Stimulated activated CD8-positive, alpha-beta memory T cell treated with anti-CD3 and anti-CD28 coated beads, Interleukin-4, amount 100 ng/mL, for 4 hours (primary cell): ENCODE measurements at places on chromosomes 5 and 9.

DNA sequence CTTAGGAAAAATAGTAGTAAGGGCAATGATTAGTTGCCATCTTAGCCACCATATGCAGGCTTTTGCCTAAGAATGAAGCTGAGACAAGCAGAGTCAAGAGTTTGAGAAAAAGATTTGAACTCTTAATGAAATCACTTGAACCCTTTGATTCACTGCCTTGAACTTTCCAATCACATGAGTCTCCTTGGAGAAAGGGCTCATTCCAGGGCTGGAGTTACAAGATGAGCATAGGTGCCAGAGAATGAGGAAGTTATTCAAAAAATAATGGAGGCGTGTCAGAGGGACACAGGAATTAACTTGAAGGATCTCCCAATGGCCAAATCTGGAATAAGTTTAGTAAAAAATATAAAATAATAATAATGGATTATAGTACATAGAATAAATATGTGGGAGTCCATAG lies 35.3 kb downstream of the MAT2B start:
- DNase-seq, result no peak

DNA sequence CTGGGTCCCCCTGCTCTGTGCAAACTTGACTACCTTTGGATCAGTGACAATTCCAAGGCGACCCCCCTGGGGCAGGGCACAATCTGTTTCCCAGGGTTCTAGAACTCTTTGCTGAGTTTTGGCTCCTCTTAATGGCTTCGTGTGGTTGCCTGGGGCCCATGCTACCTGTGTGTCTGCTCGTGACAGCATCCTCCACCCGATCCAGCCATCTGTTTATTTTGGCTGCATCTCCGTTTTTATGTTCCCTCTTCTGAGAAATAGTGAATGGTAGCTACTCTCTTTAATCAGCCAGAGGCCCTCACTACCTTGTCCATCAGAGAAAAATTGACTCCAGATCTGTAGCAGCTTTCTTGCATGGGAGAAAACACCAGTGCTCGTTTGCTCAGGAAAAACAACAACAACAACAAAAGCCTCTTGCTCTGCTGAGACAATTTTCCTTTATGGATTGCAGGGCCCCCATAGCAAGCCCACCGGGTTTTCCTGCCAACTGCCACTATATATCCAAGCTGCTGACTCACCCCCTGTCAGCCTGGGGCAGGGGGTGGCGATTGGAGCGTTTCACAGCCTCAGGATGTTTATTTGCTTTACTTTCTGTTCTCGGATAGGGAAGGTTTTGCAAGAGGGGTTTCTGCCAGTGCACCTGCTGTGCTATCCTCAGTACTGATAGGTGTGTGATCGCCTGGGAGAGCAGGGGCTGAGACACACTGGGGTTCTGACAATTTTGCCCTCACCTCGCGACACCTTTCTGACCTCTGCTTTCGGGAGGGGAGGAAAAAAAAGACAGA lies 607.8 kb downstream of the BNC2 start:
- no peak for DNase-seq

GRCh38 chr9:20997503-20998076 lies 33.9 kb downstream of the HACD4 start:
- DNase-seq, result no peak

DNA sequence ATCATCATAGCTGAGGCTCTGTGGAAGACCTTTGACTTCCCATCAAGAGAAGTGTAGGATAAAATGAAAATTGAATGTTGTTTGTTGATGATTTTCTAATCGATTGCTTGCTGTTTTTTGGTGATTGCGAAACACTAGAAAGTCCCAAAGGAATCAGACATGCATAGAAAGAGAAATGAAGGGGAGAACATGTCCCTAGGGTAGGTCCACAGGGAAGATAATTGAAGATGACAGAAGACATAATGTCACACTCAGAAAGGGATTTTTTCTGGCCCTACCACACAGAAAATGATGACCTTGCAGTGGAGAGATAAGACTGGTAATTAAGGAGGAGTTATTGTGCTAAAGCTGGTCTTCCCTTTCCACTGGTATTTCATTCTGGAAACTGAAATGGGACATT lies 62.8 kb downstream of the INSYN2B start:
- no peak for DNase-seq

DNA sequence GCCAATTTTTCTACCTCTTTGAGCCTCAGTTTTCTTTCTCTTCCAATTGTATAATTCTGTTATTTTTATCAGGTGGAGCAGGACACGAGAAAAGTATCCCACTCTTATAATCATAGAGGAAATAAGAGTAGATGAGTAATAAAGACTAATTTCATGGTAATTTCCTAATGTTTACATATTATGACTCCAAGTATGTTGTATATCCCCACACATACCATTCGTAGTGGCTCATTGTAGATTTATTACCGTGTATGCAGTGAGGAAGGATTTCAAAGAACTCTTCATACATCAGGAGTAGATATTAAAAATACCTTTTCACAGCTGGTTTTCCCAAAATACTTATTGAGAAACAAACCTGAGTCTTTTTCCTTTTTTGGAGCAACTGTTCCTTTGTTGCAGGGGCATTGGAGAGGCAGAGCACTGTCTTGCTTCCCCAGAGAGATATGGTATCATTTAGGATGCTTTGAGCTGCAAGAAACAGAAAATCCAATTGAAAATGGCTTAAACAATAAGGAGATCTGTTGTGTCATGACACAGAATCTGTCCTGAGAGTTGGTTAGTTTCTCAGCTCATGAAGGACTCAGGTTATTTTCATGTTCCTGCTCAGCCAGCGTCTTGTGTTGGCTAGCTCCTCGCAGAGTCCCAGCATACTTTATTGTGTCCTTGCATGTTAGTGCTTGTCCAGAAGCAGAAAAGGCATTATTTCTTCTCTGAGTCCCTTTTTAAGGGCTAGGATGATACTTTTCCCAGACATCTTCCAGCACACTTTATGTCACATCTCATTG lies 291.2 kb downstream of the ARHGAP26 start:
- DNase-seq, result no peak

DNA sequence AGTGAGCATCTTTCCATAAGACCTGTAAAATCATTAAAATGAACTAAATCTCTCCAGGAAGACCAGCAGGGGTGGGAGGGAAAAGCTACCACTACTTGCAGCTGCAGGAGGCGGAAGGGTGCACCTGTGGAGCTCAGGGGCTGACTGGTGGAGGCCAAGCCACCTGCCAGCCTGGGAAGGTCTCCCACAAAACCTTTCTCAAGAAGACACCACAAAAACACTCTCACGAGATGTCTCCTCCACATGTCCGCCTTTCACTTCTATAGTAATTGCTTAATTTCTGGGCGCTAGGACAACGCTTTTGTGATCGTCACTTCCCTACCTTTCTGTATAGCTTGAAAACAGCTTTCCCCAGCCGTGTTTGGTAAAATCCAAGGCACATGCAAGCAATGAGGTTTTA lies 114.4 kb downstream of the ROR2 start:
- DNase-seq, result no peak

DNA sequence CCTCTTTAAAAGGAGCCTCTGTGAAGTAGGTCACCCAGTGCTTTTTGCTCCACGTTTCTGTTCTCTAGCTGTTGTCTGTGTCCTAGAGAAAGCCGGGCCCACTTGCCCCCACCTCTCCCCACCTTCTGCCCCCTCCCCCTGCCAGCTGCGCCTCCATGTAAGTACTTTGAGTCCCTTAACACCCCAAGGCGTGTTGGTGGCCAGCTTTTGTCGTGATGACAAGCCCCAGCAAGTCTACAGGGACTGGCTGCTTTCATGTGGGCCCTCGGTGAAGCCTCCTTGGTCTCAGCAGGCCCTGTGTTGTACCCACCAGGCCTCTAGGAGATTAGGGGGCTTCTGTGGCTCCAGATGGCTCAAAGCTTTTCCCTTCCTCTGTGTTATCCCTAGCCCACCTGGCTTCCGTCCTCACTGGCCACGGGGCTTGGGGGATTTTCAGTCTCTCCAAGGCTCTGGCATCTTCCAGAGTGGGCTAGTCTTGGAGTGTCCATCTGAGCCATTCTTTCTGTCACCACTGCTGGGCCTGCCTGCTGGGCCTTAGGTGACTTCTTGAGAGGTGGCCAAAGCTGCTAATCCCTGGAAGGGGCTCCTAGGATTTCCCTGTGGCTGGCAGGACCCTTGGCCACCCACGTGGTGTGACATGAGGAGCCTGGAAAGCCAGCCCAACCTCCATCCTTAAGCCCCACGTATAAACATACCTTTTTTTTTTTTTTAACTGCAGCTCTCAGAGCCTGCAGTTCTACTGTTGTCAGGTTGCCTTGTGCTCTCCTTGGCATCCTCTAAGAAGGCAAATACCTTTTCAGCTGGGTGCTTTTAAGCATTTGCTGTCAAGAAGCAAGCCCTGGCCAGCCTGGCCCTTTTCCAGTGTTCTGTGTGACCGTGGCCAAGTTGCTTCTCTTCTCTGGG lies 1.1 kb upstream of the NDST1 start:
- no peak for DNase-seq

- DNase-seq, result no peak
Measured at GRCh38 chr5:76606701-76607100, 16.5 kb downstream of the F2RL2 start.

- no peak for DNase-seq
Measured at GRCh38 chr5:73354406-73354805, 94.2 kb downstream of the FOXD1 start.

DNA sequence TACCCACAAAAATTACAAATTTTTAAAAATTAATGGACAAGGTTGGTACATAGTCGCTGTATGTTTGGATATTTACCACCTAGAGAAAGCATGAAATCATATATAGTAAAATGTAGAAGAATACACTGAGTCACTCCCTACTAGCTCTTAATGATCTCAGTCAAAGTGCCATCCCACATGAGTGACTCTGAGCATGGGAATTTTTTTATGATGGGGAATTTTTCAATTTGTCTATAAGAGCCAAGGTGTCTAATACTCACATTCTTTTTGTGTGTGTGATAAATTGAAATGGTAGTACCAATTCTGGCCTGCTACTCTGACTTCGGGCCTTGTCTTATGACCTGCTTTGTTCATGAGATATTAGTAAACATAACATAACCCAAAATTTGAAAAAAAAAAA lies 483.2 kb downstream of the CDH10 start:
- no peak for DNase-seq

- no peak for DNase-seq
Measured at GRCh38 chr5:83472508-83473345, 1.2 kb downstream of the VCAN start.

DNA sequence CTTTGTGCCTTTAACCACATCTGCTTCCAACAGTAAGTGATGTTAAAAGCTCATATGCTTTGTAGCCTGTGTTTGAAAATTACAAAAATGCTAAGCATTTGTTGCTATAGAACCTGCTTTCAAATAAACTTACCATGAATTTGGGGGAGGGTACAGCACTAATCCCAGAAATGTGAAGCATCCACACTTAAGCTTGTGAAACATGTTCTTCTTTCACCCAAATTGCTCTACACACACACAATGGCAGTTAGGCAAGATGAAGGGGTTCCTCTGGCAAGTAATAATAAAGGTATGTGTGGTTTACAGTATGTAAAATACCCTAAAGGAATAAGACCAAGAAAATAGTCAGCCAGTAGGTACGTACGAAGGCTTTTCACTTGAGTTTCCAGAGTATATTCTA lies 165.6 kb downstream of the SMARCA2 start:
- DNase-seq, result no peak

DNA sequence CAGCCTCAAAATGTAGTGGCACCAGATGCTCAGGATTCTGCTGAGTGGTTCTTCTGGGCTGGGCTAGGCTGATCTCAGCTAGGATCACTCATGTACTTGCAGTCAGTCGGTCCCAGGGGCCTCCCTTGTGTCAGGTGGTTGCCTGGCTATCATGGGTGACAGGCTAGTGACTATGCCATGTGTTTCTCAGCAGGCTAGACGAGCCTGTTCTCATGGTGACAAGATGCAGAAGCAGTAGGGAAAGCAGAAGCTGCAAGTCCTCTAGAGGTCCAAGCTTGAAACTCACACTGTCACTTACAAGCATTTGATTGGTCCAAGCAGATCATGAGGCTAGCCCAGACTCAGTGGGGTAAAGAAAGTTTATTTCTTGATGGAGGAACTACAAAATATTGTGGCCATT lies 15.2 kb upstream of the KCNMB1 start:
- DNase-seq, result no peak

DNA sequence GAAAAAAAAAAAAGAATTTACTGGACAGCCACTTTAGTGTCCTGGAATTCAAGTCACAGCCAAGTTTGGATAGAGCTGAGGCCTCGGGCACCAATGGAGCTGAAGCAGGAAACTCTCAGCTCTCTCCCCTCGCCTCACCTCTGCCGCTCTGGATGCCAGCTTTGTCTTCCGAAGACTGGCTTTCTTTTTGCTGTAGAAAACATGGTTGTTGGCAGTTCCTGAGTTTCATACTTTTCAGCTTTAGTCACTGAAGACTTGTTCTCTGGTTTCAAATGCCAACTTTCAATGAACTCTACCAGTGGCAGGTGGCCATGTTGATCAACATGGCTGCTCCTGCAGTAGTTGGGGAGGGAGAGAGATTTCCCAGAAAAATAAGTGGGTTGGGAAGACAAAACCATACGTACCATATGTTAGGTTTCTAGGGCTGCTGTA lies 142.2 kb downstream of the SNX18 start:
- DNase-seq, result no peak

DNA sequence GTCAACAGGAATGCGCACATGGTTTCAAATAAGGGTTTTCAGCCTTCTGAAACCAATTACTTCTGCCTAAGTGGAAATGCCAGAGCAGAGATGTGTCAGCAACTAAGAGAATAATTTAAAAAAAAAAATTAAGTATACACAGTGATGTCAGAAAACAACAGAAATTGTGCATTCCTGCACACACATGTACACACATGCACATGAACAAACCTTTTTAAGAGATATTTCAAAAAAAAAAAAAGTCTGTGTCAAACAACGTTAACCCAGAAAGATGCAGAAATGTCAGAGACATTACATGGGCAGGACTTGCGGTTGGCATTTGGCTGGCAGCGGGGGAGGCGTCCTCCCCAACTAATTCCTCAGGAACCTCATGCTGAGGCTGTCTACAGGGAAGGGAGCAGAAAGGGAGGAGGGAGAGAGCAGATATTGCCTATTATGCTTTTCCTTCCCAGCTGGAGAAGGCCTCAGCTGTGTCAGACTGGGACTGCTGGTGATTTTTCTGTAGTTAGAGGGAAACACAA lies 536.9 kb upstream of the WWC1 start:
- no peak for DNase-seq

DNA sequence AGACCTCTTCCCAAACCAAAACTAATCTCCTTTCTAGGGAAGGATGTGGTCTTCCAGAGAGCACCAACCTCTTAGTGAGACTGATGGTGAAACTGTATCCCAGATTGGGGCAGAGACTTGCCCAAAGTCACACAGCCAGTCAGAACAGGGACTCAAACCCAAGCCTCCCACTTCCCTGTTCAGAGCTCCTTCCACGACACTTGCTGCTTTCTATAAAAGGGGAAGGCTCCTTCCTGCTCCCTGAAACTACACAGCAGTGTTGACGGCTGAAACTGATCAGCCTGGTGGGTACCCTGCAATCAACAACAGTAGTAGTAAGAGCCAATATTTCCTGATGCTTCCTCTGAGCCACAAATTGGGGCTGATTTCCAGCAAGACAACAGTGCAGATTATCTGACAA lies 1.5 kb downstream of the TOR2A start:
- DNase-seq, result no peak

- no peak for DNase-seq
Measured at GRCh38 chr9:4299005-4299795, 668 bp downstream of the GLIS3 start.

GRCh38 chr5:149588936-149589335 lies 7.6 kb downstream of the ARHGEF37 start:
- DNase-seq, result no peak
